ENCODE measurements at places on chromosomes 3 and 15.

GRCh38 chr3:195248281-195248680, 22.7 kb downstream of the XXYLT1 start:
- DNase-seq, result no peak

GRCh38 chr3:4334548-4334947, 31.4 kb downstream of the SETMAR start:
- no peak for DNase-seq

DNA sequence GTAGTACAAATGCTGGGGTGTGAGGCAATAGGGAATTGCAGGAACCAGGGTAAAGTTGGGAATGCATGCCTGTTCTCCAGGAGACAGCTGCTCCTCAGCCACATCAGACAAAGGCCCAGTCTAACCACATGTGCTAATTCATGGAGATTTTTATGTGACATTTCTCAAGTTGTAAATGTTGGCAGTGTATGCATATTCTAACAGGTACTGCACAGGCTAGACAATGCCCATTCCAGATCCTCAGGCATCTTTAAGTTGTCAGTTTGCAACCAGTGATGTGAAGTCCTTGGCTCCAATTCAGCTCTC, 84.9 kb downstream of the EEFSEC start:
- no peak for DNase-seq

GRCh38 chr15:74857671-74858368, 14.9 kb upstream of the ULK3 start:
- no peak for DNase-seq

DNA sequence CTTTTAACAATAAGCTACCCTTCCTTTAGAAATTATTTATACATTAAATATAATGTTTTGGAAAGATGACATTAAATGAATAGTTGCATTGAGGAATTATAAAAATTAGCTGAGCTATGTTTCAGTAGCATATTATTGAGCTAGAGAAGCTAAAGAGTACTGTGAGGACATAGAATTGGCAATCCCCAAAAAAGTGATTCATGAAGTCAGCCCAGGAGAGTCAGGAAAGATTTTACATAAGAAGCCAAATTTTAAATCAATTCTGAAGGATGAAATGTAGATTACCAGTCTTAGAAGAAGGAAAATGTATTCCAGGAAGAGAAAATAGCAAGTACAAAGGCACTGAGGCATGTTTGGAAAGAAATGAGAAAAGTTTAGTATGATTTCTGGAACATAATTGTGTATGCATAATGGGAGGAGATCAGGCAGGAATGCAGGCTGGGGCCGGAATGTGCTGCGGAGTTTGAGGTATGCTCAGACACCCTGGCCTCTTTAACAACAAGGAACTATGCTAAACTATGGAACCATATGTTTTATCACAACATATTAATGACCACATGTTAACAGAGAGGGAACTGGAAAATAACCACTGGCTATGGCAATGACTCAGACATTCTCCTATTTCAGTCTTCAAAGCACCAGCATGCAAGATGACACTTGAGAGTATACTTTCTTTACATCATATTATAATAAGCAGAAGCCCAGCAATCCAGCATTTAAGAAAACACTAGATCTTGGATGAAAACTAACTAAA, 103.3 kb upstream of the COL8A1 start:
- no peak for DNase-seq

DNA sequence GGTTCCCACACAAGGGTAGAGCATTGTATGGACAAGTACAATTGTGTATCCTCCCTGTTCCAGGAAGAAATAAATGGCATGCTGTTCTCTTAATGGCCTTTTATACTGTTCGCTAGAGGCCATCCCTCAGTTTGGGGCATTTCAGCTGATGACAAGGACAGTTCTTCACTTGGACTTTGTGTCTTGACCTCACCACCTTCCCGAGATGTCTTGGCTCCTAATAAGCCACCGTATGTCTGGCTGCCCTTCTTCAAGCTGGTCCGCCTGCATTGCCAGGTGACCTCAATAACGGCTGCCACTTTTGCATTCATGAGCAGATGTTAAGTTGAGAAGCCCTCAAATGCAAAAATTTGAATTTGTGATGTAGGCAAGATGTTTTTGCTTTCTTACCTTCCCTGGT, 24.1 kb downstream of the ZBTB38 start:
- no peak for DNase-seq
